HL-60 (cell line): ENCODE measurements at places on chromosomes 16 and 17.

- no peak for DNase-seq
Observed at GRCh38 chr16:71255721-71256120, 25.2 kb upstream of the HYDIN start.

GRCh38 chr17:10724546-10725195, 5.2 kb downstream of the TMEM220 start:
- DNase-seq: no peak

- DNase-seq: no peak
Observed at GRCh38 chr16:80084614-80085013, 456.2 kb upstream of the DYNLRB2 start.

DNA sequence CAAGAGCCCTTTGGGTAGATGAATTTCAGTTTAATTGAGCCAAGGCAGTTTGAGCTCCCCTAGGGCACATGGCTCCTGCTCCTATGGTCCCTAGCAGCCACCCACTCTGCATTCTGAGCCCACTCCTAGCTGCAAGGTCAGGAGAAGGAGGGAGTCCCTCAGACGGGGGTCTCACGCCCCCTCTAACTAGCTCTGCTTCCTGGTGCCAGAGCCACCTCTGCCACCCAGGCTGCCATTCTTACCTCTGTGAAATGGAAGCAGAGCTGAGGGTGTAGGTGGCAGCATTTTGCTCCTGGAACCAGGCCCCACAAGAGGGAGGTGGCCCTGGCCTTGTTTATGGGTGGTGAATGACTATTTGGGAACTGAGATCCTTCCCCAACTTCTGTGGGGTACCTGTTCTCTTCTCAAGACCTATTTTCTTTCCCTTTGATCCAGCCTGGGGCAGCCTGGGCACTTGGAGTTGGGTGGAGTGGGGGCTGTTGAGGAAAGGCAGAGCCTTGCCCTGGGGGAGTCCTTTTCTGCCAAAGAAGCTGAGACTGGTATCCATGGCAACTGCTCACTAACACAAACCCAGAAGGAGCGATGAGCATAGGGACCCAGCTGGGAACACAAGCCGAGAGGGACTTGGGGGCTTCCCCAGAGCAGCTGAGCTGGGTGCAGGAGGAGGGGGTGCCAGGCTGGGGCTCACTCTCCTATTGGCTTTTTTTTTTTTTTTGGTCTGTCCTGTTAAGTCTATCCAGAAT, 4.8 kb downstream of the SPNS2 start:
- no peak for DNase-seq

- peak; percentile 74 for DNase-seq
Observed at GRCh38 chr17:47694581-47695428, 844 bp downstream of the TBKBP1 start.

GRCh38 chr16:25707982-25708583, 16.3 kb downstream of the HS3ST4 start:
- peak; percentile 20 for DNase-seq

GRCh38 chr16:82389956-82390650, 220.1 kb upstream of the MPHOSPH6 start:
- no peak for DNase-seq

DNA sequence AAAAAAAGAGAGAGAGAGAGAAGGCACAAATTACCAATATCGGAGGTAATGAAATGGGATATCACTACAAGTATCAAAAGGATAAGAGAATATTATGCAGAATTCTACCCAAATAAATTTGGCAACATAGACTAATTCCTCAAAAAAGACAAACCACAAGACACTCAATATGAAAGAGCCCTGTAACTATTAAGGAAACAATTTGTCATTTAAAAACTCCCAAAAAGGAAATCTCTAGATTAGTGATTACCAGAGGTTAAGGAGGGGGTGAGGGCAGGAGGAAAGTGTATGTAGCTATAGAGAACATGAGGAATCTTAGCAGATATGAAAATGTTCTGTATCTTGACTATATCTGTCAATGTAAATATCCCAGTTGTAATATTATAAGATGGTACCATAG, 54.0 kb downstream of the CFDP1 start:
- no peak for DNase-seq

- peak; percentile 7 for DNase-seq
Observed at GRCh38 chr17:66610361-66611133, 224.4 kb upstream of the CACNG5 start.

DNA sequence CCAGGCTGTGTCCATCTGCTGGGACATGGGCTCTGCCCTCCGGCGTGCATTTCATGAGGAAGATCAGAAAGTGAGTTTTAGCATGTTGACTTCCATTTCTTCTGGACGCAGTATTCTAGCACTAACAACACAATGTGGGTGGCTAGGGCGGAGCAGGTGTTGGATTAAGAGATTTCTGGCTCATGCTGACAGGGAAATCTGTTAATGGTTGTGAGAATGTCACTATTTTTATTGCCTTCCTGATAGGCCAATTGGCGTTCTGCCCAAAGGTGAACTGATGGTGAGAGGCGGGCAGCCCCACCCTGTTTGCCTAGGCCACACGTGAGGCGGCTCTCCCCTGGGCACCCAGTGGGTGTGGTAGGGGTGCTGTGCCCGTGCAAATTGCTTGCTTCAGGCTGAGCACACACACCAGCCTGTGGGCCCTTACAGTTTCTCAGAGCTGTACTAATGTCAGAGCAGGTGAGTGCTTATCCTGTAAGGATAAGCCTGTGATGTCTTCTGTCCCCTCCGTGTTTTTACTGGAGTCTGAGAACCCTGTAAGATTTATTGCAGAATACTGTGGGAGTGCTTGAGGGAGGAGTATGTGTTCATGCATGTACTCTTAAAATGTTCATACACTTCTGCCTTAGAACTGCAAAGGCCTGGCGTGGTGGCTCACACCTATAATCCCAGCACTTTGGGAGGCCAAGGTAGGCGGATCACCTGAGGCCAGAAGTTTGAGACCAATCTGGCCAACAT, 30.9 kb downstream of the PGS1 start:
- DNase-seq: no peak

- DNase-seq: no peak
Observed at GRCh38 chr17:74950207-74950606, 14.5 kb downstream of the OTOP3 start.

DNA sequence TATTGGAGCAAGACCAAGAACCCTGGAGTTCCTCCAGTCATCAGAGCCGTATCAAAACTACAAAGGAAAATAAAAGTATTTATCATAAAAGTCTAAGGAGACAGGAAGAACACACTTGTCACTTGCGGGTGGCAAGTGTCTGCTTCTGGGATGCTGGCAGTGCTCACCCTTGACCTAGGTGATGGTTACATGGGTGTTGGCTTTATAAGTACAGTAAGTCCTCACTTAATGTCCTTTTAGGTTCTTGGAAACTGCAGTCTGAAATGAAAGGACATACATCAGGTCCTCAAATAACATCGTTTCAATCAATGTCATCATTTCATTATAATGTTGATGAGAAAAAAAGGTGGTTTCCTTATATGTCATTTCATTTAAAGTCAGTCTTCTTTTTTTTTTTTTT, 3.0 kb upstream of the AIPL1 start:
- no peak for DNase-seq

GRCh38 chr17:76725580-76726230, 701 bp downstream of the JMJD6 start:
- DNase-seq: peak; percentile 81

- no peak for DNase-seq
Observed at GRCh38 chr17:72219137-72219823, 98.5 kb downstream of the SOX9 start.

- no peak for DNase-seq
Observed at GRCh38 chr16:50437769-50438437, 69.1 kb upstream of the BRD7 start.

- peak; percentile 77 for DNase-seq
Observed at GRCh38 chr16:57720142-57720575, 15.4 kb upstream of the KATNB1 start.

DNA sequence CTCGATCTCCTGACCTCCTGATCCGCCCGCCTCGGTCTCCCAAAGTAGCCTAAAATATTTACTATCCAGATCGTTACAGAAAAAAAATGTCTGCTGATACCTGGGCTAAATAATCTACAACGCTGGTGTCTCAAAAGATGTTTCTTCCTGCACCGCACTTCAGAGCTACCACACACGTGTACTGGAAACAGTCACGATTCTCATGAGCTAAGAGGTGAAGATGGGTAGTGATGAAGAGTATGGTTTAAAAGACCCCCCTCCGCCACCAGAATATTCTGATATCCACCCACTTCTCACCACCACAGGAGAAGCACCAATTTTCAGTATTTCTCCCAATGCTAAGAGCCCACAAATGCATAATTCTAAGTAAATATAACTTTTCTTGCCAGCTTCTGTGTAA, 50.2 kb downstream of the SMG6 start:
- DNase-seq: no peak

DNA sequence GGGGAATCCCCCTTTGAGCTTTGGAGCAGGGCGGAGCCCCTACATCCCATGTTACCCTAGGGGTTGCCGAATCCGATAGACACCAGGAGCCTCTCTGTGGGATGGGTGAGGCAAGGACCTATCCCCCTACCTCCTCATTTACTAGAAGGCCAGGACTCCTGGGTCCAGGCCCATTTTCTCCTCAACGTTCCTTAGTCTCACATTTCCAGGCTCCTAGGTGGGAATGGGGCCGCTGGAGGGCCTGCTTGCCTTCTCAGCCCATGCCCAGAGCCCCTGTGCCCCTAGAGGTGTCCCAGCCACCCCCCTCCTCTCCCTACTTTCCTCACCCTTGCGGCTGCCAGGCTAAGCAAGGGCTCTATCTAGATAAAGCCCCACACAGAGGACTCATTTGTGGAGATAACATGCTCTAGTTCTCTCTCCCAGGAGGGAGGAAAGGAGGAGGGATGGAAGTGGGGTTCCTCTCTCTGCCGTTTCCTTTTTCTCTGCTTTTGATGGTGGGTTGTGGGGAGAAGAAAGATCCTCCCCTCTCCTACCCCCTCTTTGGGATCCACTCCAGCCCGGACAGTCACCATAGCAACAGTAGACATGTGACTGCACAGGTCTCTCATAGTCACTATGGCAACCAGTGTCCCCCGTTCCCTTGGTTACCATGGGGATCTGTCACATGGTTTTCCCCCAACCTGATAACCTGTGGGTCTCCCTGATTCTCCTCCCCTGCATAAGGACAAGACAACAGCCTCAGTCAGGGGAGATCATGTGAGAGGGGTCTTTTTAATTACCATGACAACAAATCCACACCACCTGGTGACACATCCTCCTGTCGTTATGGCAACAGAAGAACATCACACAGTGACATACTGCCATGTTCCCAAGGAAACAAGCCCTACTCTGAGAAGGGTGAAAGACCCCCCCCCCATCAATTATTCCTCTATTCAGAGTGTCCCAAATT, 5.2 kb downstream of the CACNA1G start:
- DNase-seq: no peak

DNA sequence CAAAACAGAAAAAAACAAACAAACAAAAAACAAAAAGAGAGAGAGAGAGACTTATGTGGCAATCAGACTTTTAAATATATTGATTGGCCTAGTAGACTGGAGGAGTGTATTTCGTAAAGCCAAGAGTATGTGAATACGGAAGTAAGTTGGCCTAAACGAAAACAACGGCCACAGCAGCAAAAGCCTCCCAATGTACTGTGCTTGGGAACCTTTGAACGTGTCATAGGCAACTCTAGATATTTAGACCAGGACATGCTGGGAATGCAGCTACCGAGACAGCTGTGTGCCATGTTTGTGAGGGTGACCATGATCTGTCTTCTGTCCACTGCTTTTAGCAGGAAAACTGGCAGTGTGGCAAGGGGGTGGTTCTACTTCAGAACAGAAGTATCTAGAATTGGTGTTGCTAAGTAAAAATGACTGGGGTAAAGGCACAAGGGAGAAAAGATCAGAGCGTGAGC, 7.4 kb downstream of the MAF start:
- no peak for DNase-seq

GRCh38 chr17:73393962-73394361, 82.2 kb upstream of the CDC42EP4 start:
- no peak for DNase-seq

DNA sequence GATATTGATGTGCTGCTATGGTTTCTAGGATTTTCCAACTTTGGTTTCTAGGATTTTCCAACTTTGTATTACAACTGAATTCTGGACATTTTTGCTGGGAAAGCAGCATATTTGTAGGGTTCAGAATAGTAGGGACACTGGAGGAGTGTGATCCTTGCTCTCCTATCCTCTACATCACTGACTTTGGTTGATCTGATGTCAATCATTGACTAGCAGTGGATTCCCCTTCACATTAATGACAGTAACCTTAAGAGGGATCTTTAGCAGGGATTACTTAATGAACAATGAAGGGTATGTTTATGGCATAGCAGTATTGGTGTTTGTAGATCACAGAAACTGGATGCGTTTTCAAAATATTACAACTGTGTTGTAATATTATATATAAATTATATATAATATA, 67.4 kb downstream of the MAP2K4 start:
- no peak for DNase-seq

- DNase-seq: no peak
Observed at GRCh38 chr16:77037696-77038347, 153.2 kb upstream of the MON1B start.

- DNase-seq: no peak
Observed at GRCh38 chr17:77033892-77034404, 106.8 kb upstream of the SEC14L1 start.

- DNase-seq: no peak
Observed at GRCh38 chr17:80782536-80783427, 208.9 kb upstream of the CHMP6 start.

- DNase-seq: no peak
Observed at GRCh38 chr17:55722742-55723487, at the start of gene TMEM100. TSS of gene TMEM100 (minus strand) at chr17:55722864. CDS start at chr17:55721070, 1,794 bp downstream.

GRCh38 chr16:64459821-64460220, 662.0 kb downstream of the CDH11 start:
- no peak for DNase-seq
